ENCODE measurements at places on chromosomes 12 and 14.
A peak's percentile ranks its signal among the peaks of the same experiment; 100 is the strongest.

DNA sequence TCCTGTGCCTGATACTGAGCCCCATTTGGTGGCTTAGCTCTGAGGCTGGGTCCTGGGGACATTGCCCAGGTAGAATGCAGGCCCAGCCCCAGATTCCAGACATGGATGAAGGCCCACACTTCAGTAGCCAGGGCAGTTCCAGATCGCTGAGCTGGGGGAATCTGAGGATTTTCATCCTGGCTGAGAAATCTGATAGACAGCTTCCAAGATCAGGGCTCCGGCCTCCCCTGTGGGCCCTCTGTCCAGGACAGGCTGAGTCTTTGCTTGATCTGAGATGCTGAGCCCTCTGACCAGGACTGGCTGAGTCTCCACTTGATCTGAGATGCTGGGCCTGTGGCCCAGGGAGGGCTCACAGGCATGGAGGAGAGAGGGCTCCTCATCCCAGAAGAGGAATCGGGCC, 3.3 kb upstream of the RASAL1 start:
- DNase-seq: no peak

- DNase-seq: no peak
Observed at GRCh38 chr12:123762715-123763052, 583 bp downstream of the DNAH10 start.

- DNase-seq: no peak
Observed at GRCh38 chr12:89309815-89310214, 42.5 kb downstream of the DUSP6 start.

- no peak for DNase-seq
Observed at GRCh38 chr12:40144023-40144422, 38.1 kb upstream of the SLC2A13 start.

GRCh38 chr14:56036353-56036752, 81.9 kb upstream of the PELI2 start:
- DNase-seq: peak; percentile 5

GRCh38 chr12:96034621-96035282, 635 bp downstream of the LTA4H start:
- peak; percentile 60 for DNase-seq

DNA sequence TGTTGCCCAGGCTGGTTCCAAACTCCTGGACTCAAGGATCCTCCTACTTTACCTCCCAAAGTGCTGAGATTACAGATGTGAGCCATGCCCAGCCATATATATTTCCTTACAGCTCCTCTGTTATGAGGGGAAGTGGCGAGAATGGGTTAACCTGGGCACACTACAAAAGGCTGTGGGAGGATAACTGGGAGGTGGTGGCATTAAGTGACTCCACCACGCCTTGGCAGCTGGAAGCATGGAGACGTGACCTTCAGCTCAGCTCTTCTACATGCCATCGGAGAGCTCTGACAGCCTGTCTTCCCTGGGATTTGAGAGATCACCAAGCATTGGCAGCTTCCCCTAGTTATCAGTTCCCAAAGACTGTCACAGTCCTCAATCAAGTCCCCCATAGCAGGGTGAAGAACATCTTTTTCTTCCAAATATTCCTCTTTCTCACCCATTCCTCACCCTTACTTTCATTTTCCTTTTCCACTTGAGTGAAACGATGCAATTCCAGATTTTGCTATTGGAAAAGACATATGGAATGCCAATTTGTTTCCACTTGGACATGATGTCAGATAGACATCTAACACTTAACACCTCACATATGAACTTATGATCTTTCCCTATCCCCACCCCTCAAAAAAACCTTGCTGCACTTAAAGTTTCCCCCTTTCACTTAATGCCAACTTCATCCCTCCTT, 48.5 kb downstream of the PHLDA1 start:
- no peak for DNase-seq

GRCh38 chr14:90093942-90094595, 32.3 kb downstream of the KCNK13 start:
- no peak for DNase-seq

DNA sequence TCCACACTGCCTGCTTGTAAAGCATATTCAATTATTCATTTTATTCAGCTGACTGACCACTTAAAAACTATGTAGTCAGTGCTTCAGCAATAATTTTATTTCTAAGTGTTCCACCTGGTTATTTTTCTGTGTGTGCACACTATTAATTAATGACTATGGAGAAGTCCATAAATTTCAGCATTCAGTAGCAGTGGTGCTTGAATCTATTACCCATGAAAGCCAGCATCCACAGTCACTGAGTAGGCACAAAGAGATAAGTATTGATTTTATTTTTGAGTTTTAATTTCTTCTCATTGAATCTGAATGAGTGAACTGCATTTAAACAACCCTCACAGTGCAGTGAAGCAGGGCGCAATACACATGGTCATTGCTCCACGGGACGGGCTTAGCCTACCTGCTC, 643.1 kb downstream of the GALC start:
- no peak for DNase-seq

DNA sequence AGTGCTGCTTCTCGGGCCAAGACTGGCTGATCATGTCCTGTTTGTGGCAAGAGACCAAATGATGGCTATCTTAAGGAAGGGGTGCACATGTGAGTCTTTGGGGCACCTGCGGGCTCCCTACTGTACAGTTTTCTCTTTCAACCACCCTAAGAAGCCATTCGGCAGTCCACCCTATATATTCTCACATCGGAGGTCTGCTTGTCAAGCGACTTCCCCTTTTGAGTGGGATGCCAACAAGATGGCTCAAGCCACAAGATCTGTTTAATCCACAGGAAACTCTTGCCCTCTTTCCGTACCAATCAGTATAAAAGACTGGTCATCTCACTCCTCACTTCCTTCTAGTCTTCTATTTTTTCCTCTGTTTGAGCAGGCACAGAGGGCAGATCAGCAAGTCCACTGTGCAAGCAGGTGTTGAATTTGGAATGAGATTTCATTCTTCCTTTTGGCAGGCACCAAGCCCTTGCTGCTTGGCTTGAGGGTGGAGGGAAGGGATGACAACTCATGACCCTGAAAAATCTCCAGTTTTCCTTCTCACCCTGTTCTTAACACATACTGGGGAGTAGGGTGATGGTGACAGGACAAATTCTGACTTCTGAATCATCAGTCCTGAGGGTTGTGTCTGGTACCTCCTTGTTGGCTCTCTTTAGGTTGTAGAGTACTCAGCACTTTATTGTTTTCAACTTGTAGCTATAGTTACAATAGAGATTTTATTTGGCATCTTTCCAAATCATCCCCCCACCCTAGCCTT, 17.6 kb downstream of the LACRT start:
- DNase-seq: no peak

DNA sequence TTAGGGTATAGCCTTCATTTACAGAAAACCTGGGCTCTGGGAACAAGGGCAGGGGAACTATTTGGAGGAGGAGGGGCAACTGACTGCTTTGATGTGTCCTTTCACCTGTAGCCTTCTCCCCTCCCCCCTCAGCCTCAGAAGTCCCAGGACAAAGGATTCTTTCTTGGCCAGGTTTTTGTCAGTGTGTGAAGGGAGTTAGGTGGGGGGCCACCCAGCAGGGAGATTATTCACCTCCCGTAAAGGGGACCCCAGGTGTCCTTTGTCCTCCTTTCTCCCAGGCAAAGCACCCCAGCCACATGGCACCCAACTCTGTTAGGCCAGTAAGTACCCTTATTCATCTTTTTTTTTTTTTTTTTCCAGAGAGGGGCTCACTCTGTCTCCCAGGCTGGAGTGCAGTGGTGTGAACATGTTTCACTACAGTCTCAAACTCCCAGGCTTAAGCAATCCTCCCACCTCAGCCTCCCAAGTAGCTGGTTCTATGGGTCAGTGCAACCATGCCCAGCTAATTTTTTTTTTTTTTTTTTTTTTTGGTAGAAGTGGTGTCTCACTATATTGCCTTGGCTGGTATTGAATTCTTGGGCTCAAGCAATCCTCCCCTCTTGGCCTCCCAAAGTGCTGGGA, 723 bp upstream of the NFE2 start:
- DNase-seq: peak; percentile 44

GRCh38 chr12:53594897-53595615, 31.1 kb downstream of the ATF7 start:
- DNase-seq: no peak

DNA sequence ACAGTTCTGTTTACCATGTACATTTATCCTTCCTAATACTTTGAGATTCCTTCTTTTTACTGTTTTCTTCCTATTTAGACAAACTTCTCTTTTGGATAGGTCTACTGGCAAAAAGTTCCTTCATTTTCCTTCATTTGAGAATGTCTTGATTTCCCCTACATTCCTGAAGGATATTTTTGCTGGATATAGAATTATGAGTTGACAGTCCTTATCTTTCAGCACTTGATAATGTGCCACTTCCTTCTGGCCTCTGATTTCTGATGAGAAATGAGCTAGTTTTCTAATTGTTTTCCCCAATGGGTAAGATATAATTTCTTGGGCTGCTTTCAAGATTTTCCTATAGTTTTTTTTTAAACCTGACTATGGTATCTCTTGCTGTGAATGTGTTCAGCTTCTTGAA, 75.6 kb downstream of the CEP83 start:
- DNase-seq: no peak

GRCh38 chr12:30585877-30586276, 109.8 kb downstream of the IPO8 start:
- DNase-seq: no peak

- DNase-seq: peak; percentile 83
Observed at GRCh38 chr14:102776761-102777710, at the start of gene TRAF3. TRAF3 (plus strand) TSS chr14:102777449; CDS start chr14:102870202, 92,753 bp downstream.

DNA sequence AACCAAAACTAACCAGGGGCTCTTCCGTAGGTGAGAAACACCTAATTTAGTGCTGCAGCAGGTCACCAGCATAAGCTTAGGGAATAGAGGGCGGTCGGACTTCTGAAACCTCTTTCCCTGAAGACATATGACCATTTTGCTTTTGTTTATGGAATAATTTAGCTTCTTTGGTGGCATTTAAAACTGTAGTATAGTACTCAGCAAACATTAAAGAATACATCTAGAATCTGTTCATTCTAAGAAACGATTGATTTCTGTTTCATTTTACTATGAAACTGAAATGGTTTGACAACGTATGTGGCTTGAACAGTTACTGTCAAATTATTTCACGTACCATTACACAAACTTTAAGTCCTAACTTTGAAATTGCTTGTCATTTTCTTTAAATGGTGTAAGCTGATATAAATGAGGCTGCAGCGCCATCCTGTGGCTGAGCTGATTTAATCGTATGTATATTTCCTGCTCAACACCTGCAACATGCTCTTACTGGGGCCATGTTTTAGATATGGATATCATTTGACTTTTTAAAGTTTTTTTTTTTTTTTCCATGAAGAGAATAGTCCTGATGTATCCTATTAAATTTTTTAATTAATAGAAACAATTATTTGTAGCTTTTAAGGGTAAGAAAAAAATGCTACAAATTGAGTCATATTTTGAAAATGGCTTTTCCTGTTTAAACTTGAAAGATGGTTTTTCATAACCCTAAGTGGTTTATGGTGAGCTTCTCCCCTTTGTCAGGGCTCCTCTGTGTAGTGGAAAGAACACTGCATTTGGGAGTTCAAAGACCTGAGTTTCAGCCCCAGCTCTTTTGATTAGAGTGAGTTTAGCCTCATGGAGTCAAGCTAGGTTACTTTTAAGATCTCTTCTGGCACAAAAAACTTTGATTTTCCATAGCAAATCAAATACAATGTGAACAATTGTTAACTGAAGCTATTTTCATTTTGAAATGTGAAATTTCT, 27.4 kb downstream of the CFAP54 start:
- DNase-seq: peak; percentile 79

DNA sequence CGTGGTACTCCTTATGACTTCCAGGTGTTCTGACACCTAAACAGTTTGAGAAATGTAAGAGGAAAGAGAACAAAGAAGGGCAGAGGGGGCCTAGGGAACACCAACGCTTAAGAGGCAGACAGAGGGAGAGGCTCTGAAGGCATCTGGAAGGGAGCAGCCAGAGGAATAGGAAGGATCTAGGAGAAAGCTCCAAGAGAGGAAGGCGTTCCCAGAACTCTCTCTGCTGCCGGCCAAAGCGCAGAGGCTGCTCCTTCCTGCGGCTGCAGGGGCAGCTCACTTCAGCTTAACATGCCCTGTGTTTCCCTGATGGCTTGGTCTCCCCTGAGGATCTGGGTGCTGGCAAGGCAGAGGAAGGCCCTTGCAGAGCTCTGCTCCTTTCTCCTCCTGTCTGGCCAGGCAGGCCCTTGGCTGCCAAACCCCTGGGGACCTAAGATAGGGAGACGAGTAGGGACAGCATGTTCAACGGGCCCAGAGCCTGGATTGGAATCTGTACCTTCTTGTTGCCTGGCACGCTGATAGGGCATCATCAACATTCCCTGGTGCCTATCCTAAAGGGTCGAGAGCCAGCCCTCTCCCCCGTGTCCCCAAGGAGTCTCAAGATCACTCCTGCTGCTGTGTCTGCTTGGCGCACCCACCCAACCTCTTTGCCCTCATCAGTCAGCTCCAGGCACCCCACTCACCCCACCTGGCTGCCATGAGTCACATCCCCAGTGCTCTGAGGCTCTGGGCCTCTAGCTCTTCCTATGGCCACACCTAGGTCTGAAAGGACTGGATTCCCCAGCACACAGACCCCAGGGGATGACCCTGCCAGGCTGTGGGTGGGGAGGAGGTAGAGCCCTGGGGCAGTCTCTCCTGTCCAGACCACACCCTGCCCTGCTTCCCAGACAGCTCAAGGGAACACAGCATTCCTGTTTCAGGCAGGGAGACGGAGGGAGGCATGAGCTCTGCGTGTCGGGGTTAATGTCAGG, 45.6 kb downstream of the LTBP2 start:
- no peak for DNase-seq

DNA sequence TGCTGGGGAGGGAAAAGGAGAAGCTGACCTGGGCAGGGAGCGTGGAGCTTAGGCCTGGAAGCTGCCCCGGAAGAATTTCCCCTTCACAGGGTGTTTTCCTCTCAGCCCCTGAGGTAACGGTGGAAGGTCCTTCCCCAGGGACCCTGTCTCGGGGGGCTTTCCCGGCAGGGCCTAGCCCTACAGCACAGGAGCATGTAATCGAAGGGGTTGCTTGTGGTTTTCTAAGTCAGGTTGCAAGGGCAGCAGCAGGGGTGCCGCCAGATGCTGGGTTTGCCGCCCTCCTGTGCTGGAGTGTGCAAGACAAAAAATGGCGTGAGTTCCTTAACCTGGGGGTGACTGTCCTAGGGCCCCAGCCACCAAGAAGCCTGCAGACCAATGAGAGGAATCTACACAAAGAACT, 1.6 kb upstream of the KRT74 start:
- no peak for DNase-seq

- DNase-seq: no peak
Observed at GRCh38 chr12:13125996-13126395, 22.5 kb upstream of the GSG1 start.

DNA sequence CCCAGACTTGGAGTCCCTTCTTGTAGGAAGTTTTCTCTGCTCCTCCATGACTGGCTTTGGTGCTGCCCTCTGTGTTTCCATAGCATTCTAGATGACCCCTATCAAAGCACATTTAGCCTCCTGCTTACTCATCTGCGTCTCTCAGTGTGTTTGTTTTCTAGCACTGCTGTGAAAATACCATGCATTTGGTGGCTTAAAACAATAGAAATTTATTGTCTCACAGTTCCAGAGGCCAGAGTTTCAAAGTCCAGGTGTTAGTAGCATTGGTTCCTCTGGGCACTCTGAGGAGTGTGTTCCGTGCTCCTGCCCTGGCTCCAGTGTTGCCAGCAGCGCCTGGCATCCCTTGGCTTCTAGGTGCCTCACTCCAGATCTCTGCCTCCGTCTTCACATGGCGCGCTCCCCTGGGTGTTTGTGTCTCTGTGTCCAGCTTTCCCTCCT, 86.1 kb downstream of the CACNA1C start:
- no peak for DNase-seq

GRCh38 chr12:115191342-115191741, 507.4 kb upstream of the TBX3 start:
- no peak for DNase-seq
